ENCODE measurements at places on chromosomes 2 and 18.

DNA sequence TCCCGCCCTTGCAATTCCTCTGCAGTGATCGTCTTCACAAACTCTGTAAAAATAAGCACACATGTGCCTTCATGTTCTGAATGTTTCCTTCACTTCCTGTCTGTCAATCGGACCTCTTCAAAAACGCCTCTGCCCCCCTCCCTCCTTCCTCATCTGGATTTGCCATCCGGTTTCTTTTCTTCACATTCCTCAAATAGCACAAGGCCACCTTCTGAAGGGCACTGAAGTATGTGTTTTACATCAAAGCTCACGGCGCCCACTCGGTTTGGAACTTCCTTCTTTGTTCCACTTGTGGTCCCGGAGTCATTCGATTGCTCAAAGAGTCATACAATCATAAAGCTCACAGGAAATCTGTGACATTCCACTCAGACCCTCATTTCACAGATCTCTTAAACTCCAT, 758.1 kb upstream of the SALL3 start:
- DNase-seq = no peak

- DNase-seq = no peak
Observed at GRCh38 chr2:178244777-178245176, 50.5 kb downstream of the OSBPL6 start.

DNA sequence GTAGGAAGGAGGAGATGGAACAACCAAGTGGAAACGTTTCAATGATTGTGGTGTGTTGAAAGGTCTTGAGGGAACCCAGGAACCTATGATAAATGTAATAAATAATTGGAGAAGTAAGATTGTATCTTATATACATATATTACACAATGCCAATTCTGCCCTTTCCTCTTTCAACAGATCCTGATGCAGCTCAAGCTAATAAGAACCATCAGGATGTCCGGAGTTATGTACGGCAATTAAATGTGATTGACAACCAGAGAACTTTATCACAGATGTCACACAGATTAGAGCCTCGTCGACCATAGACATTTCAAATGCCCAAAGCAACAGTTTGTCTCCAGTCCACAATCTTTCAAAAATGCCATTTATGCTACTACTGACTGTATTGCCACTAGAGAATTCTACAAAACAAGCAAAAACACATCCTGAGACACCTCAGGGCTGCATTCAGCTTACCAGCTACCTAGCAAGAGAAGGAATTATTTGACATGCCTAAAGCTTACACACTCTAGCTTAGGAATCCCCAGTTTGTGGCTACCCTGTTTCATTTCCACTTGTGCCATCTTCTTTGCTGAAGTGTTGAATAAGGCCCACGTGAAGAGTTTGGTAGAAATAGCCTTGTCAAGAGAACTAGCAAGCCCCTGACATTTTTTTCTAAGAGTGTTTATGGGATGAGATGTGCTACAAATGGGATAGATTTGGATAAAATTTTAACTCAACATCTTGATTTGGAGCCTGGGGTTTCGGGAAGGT, 24.0 kb upstream of the MAP3K20 start:
- no peak for DNase-seq

DNA sequence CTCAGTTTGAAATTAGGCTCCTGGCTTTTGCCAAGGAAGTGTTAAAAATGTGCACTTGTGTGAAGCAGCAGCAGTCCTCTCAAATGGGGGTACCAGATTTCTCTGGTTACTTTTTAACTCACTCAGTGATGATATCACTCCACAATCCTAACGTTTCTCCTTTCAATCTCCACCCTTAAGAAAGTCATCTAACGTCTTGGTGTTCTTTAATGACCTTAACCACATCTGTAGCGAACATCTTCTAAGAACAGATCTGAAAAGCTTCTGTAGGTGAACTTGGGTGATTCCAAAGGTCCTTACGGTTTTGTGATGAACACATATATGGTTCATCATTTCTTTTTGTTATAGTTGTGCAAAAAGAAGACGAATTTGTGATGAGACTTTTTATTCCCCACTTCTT, 73.2 kb downstream of the DOCK10 start:
- DNase-seq = no peak

- no peak for DNase-seq
Observed at GRCh38 chr2:47360283-47360682, 42.7 kb upstream of the MSH2 start.

DNA sequence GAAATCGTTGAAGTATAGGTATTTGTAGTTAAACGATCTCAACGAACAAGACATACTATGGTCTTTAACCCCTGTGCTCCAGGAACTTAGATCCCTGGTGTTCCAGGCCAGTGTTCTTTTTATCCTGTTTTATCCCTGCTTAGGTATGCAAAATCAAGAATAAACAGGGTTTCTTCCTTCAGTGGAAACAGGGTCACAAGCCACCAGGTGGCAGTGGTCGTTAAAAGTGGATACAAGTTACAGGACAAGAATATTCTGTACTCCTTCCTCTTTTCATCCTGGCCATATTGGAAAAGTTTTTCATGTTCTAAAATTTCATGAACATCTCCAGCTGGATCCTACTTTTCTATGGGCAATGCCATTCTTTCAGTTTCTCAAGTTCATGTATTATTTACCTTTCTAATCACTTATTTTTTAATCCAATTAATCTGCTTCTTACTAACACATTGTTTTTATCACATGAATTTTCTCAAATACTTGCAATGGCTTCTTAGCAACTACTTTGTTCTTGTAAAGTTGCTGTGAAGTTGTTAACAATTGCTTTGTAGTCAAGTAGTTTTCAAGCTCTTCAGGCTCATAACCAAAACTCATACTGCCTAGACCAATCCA, 16.4 kb upstream of the HNMT start:
- peak; percentile 4 for DNase-seq
